ENCODE measurements at places on chromosomes 6 and 20.

DNA sequence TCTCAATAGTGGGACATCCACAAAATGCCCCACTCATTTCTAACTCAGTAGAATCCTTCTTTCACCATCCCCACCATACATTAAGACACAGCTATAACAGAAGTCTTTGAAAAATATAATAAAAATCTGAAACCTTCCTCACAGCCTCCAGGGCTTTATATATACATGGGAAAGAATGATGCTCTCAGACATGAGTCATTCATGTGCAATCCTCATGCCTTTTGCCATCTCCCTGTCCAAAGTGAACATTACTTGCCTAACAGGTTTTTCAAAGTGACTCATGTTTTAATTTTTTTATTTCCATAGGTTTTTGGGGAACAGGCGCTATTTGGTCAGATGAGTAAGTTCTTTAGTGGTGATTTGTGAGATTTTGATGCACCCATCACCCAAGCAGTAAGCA lies 162.7 kb downstream of the RALGAPA2 start:
- DNase-seq: peak; percentile 59

DNA sequence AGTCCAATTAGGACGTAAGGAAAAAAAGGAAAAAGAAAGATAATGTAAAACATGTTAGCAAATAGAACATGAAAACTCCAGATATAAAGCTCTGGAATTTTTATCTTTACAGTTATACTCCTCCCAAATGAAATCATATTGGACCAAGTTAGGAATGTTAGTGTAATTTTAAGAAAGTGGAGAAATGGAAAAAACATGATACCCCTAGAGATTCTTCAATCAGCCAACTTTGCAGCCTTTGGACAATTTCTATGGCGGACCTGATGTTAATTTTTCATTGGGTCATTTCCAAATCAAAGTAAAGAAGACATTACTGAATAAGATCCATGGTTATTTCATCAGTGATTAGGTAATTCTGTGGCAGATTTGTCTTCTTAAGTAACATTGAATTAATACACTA lies 748.7 kb downstream of the RFPL4B start:
- DNase-seq: no peak

DNA sequence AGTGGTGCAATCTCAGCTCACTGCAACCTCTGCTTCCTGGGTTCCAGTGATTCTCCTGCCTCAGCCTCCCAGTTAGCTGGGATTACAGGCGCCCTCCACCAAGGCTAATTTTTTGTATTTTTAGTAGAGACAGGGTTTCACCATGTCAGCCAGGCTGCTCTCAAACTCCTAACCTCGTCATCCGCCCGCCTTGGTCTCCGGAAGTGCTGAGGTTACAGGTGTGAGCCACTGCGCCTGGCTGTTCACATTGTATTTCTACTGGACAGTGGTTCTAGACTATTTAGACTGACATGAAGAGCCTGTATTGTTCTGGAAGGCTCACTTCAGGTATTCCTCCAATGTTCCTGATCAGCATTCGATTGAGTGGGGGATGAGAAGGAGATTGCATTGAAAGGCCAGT lies 14.8 kb upstream of the OVOL2 start:
- DNase-seq: no peak

GRCh38 chr20:58883241-58883691 lies 30.8 kb downstream of the GNAS start:
- DNase-seq: no peak

GRCh38 chr6:130829333-130829910 lies 2.2 kb downstream of the SMLR1 start:
- no peak for DNase-seq

DNA sequence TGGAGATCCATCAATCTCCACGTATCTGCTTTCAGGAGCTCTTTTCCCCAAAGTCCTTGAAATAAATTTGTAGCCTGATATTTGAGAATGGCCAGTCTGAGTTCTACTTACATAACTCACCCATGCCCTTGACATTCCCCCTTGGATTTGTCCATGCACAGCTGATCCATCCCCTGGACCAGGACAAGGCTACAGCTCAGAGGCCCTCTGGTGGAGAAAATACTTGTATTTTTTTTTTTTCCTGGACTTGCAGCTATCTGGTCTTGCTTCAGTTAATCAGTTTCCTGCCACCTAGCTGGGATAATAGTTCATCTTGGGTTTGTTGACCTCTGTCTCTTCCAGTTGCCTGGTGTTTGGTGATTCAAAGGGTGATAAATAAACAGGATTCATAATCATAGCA lies 467.6 kb downstream of the DHX35 start:
- DNase-seq: no peak

GRCh38 chr20:22074635-22075034 lies 369.2 kb downstream of the PAX1 start:
- no peak for DNase-seq

DNA sequence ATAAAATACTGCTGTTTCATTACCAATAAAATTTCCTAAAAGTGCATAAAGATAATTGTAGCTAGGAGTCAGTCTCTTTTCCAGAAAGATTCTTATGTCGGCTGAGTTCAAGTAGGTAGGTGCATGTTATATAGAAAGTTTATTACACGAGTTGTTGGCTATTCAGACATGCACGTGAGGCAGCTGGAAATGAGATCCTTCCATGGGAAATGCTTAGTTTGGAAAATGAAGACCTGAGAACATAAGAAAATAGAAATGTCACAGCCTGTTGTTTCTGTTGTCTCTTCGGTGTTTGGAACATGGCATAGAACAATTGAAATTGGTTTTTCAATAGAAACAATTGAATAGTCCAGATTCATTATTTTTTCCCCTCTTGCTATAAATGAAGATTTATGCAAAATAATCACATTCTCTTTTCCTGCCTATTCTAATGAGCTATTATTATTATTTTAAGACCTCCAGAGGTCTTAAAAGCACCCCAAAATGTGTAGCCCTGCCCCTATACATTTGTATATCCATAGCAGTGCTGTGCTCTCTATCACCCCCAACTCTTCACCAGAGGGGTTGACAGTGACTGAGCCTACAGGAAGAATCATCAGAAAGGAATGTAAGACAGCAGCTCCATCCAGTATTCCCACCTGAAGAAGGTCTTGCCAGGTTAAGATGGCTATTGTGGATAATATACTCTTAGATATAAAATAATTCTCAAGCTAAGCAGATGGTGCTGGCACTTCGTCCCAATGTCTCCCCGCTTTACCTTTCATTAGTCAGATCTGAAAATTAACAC lies 82.2 kb downstream of the ZDHHC14 start:
- no peak for DNase-seq

- DNase-seq: no peak
Measured at GRCh38 chr6:77926198-77926751, 273.4 kb downstream of the MEI4 start.

- DNase-seq: no peak
Measured at GRCh38 chr20:48763216-48763914, 64.4 kb downstream of the PREX1 start.

DNA sequence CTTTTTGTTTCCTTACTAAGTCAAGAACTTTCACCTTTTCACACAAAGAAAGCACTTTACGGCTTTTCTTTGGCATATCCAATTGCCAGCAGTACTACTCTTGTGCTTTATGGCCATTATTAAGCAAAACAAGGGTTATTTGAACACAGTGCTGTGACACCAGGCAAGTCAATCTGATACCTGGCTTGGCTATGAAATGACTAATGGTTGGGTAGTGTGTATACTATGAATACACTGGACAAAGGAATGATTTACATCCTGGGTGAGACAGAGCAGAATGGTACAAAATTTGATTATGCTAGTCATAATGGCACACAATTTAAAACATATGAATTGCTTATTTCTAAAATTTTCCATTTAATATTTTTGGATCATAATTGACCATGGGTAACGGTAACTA lies 22.1 kb upstream of the ADGRF1 start:
- DNase-seq: no peak

DNA sequence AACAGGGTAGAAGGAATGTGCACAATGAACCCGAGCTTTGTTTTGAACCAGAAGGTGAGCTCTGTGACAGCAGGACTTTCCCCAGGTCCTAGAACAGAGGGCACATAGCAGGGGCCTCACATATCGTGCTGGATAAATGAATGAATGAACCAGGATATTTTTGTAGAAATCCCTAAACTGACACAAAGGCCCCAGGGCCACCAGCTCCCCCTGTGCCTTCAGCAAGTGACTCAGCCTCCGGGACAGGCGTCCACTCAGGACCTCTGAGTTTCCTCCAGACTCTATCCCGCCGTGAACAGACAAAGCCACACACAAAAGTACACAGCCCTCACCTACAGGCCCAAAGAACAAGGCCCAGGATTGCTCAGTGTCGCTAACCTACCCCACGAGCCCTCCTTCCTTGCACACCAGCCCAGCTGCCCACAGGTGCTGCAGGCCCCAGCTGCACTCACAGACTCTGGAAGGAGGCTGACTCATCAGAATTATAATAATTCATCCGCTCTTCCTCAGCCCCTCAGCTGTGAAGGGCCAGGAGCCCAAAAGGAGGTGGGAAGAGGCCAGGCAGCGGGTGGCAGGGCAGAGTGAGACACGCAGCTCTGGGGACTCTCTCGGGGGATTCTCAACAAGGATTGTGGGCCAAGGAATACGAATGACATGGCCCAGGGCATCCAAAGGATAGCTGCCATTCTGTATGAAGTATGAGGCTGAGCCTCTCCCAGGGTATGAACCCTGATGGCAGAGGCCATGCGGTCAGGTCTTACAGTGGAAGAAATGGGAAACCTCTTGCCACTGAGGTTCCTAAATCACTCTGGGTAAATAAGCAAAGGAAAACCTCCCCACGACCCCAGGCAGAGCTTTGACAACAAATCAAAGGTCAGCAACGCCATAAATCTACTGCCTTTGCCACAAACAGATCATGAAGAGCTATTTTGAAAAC lies 40.9 kb downstream of the SUMO4 start:
- no peak for DNase-seq

- no peak for DNase-seq
Measured at GRCh38 chr6:33248643-33248931, 23.1 kb downstream of the VPS52 start.

DNA sequence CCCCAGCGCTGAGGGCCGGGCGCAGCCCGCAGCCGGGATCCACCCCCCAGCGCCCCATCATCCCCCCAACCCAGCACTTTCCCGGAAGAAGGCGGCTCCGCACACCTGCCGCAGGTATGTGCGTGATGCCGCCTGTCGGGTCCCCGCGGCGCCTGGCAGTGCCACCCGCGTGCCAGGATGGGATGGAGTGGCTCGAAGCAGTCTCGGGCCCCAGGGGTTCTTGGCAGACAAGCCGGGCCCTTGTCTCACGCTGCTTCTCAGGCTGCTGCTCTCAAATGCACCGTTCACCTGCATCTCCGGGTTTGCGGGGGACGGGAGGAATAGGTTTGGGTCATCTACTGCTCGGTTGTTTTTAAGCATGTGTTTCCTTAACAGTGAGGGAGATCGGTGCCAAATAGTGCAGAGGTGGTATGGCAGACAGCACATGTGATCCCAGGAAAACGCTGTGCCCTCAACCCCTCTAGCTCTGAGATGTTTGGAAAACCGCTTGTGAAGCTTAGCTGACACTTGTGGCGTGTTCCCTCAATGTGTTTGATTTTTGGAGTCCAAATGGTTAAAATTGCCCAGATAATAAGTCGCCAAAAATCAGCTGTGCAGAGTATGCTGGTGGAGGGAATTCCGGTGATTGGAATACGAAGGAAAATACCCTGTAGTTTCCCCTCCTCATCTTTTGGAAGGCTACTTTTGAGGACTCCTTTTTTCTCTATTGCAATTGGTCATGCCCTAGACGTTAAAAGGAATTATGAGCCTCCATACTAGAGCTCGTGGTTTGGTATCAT lies 926 bp downstream of the MYLIP start:
- DNase-seq: peak; percentile 26

DNA sequence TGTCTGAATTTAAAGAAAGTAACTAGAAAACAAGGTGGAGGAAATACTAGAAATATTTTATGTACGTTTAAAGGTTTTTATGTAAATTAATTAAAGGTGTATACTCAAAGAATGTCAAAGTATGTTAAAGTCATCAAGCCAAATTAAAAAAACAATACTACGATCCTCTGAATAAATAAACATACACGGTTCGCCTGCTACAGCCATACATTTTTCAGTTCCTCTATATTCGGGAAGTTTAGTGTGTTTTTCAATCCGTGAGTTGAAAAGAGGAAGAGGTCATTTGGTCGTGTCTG lies 626 bp downstream of the STX7 start:
- DNase-seq: no peak

GRCh38 chr6:56517155-56517745 lies 125.4 kb downstream of the DST start:
- no peak for DNase-seq

GRCh38 chr6:28542440-28543296 lies 17.0 kb downstream of the GPX5 start:
- peak; percentile 84 for DNase-seq

GRCh38 chr6:77292564-77293546 lies 170.4 kb downstream of the HTR1B start:
- DNase-seq: no peak

GRCh38 chr6:148416330-148416965 lies 73.8 kb downstream of the SASH1 start:
- DNase-seq: no peak

DNA sequence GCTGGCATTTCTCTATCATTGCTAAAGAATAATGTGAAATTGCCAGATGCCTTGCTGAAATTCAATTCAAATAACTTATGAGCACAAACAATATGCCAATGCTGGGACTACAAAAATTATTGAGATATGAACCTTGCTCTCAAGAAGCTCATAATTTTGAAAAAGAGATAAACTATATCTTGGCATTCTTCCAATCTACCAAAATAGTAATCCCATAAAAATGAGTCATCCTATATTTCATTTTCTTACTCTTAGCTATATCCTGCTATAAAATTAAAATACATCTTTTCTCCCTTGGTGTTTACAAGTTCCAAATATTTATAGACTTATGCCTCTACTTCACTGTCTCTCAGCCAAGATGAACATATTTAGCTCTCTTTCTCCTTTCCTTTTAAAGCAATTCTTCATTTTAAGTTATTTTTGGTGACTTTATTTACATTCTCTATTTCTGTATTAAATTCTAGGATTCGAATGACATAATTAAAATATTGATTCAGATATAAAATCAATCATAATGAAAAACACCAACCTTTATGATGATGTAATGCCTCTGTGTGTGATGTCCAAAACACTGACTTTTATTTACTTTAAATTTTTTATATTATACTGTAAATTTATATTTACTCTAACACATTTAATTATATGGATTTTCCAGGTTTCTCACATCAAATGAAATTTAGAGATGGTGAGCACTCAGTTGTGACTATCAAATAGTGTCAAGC lies 152.6 kb downstream of the CDK19 start:
- no peak for DNase-seq

- DNase-seq: no peak
Measured at GRCh38 chr6:136077834-136078576, 172.1 kb downstream of the MTFR2 start.

DNA sequence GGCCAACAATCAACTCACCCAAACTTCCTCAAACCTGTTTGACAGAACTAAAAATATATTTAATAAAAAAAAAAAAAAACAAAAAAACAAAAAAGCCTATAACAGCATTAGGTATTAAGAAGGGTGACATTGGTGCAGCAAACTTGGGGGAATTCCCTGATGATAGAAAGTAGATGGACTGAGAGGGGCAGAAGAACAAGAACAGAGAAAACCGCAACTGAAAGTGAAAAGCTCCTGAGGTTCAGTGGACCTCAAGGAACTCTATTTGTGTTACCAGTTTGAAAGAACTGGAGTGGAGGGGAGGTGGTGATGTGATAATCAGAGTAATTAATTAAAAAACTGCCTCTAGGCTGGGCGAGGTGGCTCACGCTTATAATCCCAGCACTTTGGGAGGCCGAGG lies 53.8 kb downstream of the MACROD2 start:
- DNase-seq: no peak
